ENCODE measurements at places on chromosomes 1 and 21.

- peak; percentile 82 for DNase-seq
These were observed 10.7 kb downstream of the SH2D2A start for GRCh38 chr1:156805766-156806511.

DNA sequence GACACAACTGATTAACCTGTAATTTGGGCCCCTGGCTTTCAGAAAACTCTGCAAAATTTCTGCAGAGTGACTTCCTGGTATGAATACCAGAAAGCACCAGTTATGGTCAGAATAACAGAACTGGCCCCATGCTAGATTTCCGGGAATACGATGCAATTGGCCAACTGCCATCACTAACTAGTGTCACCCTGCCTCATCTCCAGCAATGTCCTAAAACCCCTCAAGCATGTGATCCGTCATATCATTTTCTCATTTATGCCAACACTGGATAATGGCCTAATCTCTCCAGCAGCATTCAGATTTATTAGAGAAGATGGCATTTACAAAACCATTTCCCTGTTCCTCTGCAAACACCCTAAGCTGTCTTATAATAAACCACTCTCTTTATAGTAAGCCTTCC lies 15.4 kb downstream of the KAZN start:
- DNase-seq: no peak

GRCh38 chr1:32972814-32973428 lies 8.3 kb upstream of the RNF19B start:
- peak; percentile 66 for DNase-seq

GRCh38 chr1:219503604-219504003 lies 109.3 kb downstream of the ZC3H11B start:
- DNase-seq: no peak

DNA sequence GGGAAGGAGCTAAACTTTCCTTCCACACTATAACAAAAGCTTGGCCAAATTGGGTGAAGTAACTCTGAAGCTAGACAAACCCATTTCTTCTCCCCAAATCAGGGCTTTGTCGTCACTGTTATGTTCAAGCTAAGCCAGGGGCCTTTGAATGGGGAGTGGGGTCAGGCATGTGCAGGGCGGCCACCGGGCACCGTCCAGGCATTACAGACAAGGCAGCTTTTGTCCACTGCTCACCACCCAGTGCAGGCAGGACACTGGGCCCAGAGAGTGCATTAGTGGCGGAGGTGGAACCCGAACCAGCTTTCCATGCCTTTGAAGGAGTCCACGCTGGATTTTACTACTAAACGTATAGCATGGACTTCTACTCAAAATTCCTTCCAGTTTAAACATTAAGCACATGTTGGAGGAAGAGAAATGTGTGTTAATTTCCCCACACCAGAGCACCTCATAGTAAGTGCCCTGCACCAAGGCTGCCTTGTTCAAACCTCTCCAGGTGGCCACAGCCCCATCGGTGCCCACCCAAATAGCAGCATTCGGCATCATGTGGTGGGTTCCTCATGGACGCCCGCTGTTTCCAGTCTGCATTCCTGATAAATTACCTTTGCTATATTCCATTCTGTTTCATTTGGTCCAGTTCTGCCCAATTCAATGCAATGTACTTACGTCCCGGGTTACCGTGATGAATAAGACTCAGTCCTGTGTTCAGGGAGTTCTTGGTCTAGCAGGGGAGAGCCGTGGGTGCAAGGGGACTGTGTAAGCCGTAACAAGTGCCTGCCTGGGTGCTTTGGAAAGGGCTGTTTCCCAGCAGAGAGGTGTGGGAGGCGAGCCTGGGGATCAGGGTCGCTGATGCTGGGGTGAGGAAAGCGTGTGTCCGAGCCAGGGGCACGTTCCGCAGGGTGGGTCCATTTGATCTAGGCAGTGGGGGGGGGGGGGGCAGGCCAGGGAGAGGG lies 1.6 kb downstream of the UBASH3A start:
- no peak for DNase-seq

DNA sequence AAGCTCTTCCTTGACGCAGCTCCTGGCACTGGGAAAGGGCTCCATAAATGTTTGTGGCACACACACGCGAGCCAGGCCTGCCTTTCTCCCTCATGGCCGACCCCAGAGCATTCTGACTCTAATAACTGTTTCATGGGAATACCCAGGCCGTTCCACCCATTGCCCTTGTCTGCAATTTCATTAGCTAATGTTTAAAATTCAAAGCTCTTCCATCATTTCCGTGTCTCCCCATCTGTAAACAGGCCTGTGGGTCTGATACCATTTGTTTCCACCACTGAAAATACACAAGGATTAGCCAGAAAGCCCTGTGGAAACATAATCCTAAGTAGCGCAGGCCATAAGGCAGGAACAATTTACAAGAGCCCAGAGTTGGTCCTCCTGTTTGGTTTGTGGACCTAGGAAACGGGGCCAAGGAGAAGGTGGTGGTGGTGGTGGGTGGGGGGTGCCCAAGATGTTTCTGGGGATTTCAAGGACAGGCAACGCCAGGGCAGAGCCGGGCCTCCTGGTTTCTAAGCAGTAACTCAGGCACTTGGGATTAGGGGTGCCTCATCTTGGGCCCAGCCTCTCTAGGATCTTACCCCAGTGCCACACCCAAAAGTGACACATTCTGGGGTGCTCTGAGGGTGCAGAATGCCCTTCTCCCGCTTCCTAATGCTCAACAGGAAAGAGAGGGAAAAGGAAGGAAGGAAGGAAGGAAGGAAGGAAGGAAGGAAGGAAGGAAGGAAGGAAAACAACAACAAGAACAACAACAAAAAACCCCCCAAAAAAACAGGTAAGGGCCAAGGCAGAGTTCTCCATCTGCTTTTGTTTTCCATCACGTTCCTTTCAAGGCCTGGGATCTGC lies 79.4 kb downstream of the SSBP3 start:
- no peak for DNase-seq

- no peak for DNase-seq
These were observed 73.1 kb downstream of the RYR2 start for GRCh38 chr1:237115035-237115434.

DNA sequence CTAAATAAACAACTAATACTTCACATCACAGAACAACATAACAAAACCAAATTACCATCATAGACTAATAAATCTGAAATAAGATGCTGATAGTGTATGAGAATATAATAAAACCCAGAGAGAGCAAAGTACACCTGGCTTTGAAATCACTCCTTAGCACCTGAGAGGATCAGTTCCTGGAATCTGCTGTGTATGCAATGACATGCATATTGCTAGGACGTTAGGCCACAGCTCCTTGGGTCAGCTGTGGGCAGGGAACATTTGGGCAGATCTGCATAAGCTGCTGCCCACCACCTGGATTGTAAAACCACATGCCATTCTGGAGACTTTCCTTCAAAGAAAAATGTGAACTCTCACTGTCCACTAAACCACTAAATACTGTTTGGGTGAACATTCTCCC lies 81.1 kb downstream of the NR5A2 start:
- DNase-seq: no peak

DNA sequence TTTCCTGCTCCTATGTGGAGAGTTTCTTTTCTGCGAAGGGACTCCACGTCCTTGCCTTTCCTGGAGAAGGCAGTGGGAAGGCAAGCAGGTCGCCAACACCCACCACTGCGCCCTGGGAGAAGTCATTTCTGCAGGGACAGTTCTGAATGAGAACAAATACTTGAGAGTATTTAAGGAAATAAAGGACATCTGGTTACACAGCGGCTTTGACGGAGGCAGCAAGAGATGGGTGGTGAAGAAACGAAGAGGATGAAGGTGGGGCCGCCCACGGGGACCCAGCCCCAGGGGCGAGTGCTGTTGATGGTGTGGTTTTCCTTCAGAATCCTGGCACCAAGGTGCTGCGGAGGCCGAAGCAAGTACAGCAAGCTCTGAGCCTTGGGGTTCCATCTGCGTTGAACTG lies 75.5 kb downstream of the PSMG1 start:
- no peak for DNase-seq

DNA sequence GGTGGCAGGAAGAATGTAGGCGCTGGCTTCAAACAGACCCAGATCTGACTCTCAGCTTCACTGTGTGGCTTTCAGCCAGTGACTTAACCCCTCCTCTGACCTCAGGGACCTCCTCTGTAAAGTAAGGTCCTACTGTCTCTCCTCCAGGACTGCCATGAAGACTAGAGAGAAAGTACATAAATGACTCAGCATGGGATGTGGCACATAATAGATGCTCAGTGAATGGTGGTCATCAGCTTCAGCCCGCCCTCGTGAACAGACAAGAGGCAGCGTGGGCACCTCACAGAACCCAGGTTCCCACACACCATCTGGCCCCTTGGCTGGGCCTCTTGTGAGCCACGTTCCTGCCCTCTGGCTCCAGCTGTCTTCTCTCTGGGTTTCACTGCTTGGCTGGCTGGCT lies 126.0 kb downstream of the SYF2 start:
- no peak for DNase-seq

GRCh38 chr1:54425152-54425584 lies 19.0 kb upstream of the SSBP3 start:
- DNase-seq: no peak

DNA sequence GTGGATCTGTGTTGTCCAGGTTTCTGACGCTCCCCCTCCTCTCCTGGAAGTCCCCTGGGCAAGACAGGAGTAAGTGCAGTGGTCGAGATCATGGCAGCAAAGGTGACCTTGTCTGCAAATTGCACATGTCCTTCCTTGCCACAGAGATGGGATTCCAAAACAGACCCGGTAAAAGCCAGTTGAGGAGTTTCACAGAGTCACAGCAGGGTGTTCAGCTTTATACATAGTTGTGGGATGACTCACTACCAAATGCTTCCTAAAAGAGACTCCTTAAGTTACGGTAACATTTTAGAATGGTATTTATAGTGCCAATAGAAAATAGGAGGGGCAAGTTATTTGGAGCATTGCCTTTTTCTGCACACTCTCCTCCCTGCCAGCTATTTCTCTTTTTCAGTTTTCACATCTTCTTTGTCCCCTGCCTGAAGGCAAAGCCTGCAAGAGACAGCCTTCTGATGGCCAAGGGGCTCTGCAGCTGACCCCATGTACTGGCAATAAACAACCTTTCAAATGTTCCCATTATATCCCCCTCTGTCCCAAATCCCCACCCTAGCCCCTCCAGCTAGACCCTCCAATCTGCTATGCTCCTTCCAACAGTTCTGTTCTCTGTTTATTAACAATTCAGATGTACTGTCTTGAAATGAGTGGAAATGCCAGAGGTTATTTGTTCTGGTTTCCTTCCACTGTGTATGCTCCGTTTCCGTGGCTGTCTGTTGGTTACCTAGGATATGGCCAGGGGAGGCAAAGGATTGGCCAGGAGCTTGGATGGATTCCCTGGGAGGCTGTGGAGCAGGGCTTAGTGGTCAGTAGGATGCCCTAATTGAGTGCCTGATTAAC lies 115.0 kb downstream of the TGFB2 start:
- DNase-seq: no peak

DNA sequence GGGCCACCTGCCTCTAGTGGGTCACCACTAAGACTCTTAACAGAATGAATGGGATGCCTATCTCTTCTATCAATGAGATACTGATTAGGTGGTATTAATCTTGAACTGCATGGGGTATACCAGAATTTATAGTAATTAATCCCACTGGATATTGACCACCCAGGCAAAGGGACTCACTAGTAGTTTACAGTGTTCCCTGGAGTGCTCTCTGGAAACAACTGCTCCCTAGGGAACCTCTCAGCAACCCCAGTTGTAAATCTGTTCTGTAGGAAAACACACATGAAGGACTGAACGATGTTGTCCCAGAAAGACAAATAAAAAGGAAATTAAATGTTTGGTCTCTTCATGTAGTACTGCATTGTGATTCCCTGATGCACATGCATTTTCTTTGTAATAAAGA lies 430.5 kb downstream of the HLX start:
- DNase-seq: no peak

GRCh38 chr1:8663915-8664329 lies 153.5 kb downstream of the RERE start:
- DNase-seq: peak; percentile 51

GRCh38 chr1:45721207-45721606 lies 29.2 kb downstream of the IPP start:
- DNase-seq: no peak

DNA sequence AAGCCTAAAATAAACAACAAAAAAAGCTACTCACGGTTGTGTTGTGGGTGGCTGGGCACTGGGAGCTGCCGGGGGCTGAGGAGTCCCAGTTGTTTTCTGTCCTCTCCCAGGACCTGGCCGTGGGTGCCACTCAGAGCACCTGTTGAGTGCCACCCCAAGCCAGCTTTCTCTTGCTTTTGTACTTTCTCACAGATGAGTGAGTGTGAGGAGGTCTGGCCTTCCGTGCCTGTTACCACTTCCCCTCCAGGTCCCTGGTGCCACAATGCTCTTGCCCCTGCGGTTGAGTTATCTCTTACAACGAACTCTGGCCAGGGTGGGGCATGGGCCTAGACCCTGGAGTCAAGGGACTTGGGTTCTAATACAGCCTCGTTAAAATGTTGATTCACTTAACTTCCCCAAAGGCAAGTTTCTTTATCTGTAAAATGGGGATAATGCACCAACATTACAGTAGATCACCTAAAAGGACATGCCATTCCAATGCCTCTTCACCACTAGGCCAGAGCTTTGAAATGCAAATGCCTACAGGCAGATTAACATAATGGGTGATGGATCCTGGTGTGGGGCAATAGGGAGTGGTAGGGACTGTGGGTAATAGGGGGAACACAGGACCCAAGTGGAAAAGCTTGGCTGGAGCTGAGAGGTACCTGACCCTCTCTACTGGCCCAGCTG lies at the start of gene CNR2:
CNR2 (minus strand) TSS at position 151 of the 669 bp plus-strand sequence. CDS start 37,745 bp downstream, outside the sequence.
- DNase-seq: no peak

GRCh38 chr1:93707956-93708355 lies 26.3 kb upstream of the BCAR3 start:
- DNase-seq: no peak

GRCh38 chr21:14687268-14687625 lies 141.1 kb upstream of the SAMSN1 start:
- DNase-seq: no peak

GRCh38 chr1:60386249-60386648 lies 312.7 kb upstream of the C1orf87 start:
- DNase-seq: no peak

GRCh38 chr1:151416231-151416630 lies 16.9 kb downstream of the PSMB4 start:
- no peak for DNase-seq

- no peak for DNase-seq
These were observed 77.6 kb upstream of the ZNF326 start for GRCh38 chr1:89917353-89917752.

DNA sequence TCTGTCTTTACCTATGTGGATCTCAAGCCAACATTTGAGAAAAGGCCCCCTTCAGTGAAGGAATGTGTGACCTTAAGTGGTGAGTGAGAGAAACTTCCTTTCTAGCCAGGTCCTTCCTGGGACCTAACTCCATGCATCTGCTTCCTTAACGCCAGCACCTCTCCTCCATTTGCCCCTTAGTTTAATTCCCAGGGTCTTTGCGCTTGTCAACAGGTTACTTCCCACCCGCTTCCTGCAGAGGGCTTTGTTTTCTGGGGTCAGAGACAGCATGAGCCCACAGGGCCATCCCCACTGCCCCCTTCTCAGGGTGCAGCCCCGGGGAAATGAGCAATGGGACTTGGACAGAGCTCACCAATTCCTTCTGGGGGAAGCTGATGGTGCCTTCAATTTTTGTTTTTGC lies 54.8 kb downstream of the EVA1C start:
- DNase-seq: no peak
